ENCODE measurements at places on chromosomes 6 and 20.

GRCh38 chr6:36533321-36533720 is 14.0 kb downstream of the STK38 start:
- no peak for DNase-seq

- no peak for DNase-seq
Observed at GRCh38 chr6:166692723-166693302, 65.8 kb upstream of the RPS6KA2 start.

GRCh38 chr6:160328447-160328846 is 19.7 kb upstream of the SLC22A3 start:
- DNase-seq = no peak

GRCh38 chr6:150967910-150968309 is 102.4 kb downstream of the MTHFD1L start:
- DNase-seq = no peak

GRCh38 chr6:89045576-89045975 is 35.0 kb upstream of the PNRC1 start:
- no peak for DNase-seq

DNA sequence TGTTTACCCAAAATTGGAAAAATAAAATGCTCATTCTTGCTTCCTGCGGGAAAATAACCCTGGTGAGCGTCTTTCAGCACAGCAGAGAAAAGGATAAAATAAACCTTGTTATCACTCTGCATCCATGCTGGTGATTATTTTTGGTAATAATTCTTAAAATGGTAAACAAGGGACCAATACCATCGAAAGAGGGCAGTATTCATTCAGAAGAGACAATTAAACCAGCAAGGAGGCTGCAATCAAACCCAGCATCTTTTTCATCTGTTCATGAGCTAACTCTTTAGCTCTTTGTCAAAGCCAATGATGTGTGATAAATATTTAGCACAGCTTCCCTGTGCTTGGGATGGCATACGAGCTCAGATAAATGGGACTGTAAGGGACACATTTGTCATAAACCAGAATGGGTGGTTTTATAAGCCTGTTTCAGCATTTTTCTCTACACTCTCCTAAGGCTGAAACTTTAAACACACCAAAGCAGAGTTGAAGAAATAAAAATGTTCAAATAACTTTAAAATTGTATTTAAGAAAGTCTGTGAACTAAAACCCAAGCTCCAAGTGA is 34.4 kb downstream of the CDH26 start:
- no peak for DNase-seq

DNA sequence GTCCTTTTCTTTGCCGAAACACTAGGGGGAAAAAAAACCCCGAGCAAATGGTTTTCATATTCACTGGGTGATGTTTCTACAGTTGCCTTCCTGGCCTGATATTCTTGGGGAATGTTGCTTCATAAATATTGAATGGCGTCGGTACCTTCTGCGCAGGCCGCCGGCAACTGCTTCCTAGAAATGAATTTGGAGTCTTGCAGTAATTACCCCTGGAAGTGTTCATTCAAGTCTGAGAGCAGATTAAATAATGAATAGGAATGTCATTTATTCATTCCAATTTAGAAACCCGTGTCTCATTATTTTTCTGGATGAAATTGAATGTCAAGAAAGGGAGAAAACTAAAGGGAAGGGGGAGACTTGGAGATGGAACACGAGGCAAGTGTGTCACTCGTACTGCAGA is 179.4 kb upstream of the KCNG1 start:
- DNase-seq = no peak

GRCh38 chr6:29992807-29993206 is 50.5 kb downstream of the HLA-A start:
- no peak for DNase-seq
